Vein endothelial cell (primary cell): ENCODE measurements at places on chromosomes 7 and 10. TPM values are rescaled to one million over a fixed set of nuclear protein-coding genes. Genes with fewer than 3 reads are reported as not detected.

Gene COL13A1
- 13.1 and 16.7 TPM in 2 replicates for total RNA-seq

Gene LMOD2
- not detected in 2 replicates for total RNA-seq

Gene ASZ1
- not detected in 2 replicates for total RNA-seq

Gene TMEM213
- total RNA-seq: not detected in 2 replicates

Gene DOCK1
- 105 and 108 TPM in 2 replicates for total RNA-seq

Gene HYAL4
- total RNA-seq: 0.86 and 0.98 TPM in 2 replicates

Gene PDZD7
- 0.38 and 1.3 TPM in 2 replicates for total RNA-seq

Gene TFPI2
- 86.2 and 95.5 TPM in 2 replicates for total RNA-seq

Gene DENND2A
- total RNA-seq: under 0.01 and 0.19 TPM in 2 replicates

Gene RADIL
- 0.48 and 0.65 TPM in 2 replicates for total RNA-seq

Gene CUZD1
- total RNA-seq: 0.65 and 0.86 TPM in 2 replicates

Gene PIP4K2A
- 28.8 and 42.1 TPM in 2 replicates for total RNA-seq

Gene NAT16
- not detected in 2 replicates for total RNA-seq

Gene EN2
- total RNA-seq: under 0.01 TPM in 1 of 2 replicates, not detected in the other

Gene NEUROG3
- not detected in 2 replicates for total RNA-seq

Gene CPN1
- total RNA-seq: not detected in 2 replicates

Gene ZNF117
- total RNA-seq: 18.5 and 32.7 TPM in 2 replicates

Gene SAMD9
- total RNA-seq: 11.1 and 11.2 TPM in 2 replicates

Gene GBF1
- 50.9 and 51.3 TPM in 2 replicates for total RNA-seq

Gene HOGA1
- 0.33 and 0.38 TPM in 2 replicates for total RNA-seq

Gene FKBP6
- not detected in 2 replicates for total RNA-seq

Gene SPDYE2
- total RNA-seq: not detected in 2 replicates

Gene LEP
- not detected in 2 replicates for total RNA-seq

Gene NXPH1
- total RNA-seq: not detected in 2 replicates

Gene GRB10
- 126 and 156 TPM in 2 replicates for total RNA-seq

Gene PDE1C
- total RNA-seq: 0.33 and 1.8 TPM in 2 replicates

Gene NKX2-3
- total RNA-seq: not detected in 2 replicates

Gene ATP6V0A4
- total RNA-seq: 0.33 and 0.38 TPM in 2 replicates

Gene OR2A5
- total RNA-seq: not detected in 2 replicates

Gene CNNM1
- total RNA-seq: under 0.01 and 0.10 TPM in 2 replicates

Gene ATOH7
- not detected in 2 replicates for total RNA-seq

Gene RBM28
- 15.7 and 22.1 TPM in 2 replicates for total RNA-seq

Gene ACTL6B
- total RNA-seq: not detected in 2 replicates

Gene ZNF438
- total RNA-seq: 9.8 and 10.0 TPM in 2 replicates

Gene PNLIP
- not detected in 2 replicates for total RNA-seq

Gene HIF1AN
- total RNA-seq: 8.8 and 9.7 TPM in 2 replicates

Gene CLRN3
- not detected in 2 replicates for total RNA-seq
